ENCODE measurements at places on chromosomes 2 and 18. TPM values are rescaled to one million over a fixed set of nuclear protein-coding genes. Genes with fewer than 3 reads are reported as not detected.
A peak's percentile ranks its signal among the peaks of the same experiment; 100 is the strongest.

GRCh38 chr2:149466635-149467034 lies 120.9 kb downstream of the MMADHC start:
- DNase-seq: no peak

GRCh38 chr18:44541159-44541558 lies 139.5 kb upstream of the SETBP1 start:
- no peak for DNase-seq

- no peak for DNase-seq
These were observed 1003.7 kb upstream of the GYPC start for GRCh38 chr2:125652280-125652679.

DNA sequence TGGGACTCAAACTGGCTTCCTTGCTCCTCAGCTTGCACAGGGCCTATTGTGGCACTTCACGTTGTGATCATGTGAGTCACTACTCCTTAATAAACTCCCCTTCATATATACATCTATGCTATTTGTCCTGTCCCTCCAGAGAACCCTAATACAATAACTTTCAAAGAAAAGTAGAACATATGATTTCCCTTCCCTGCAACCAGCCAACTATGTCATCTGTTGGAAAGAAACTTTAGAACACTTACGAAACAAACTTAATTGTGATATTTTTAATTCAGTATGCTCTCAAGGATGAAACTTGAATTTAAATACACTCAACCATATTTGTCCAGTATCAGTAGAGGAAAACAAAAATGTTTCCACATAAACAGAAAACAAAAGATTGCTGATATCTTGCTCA lies 84.4 kb downstream of the DYM start:
- no peak for DNase-seq

GRCh38 chr18:25826823-25827222 lies 263.6 kb downstream of the SS18 start:
- no peak for DNase-seq

- DNase-seq: peak; percentile 65
These were observed 17.6 kb upstream of the ADI1 start for GRCh38 chr2:3536682-3537632.

DNA sequence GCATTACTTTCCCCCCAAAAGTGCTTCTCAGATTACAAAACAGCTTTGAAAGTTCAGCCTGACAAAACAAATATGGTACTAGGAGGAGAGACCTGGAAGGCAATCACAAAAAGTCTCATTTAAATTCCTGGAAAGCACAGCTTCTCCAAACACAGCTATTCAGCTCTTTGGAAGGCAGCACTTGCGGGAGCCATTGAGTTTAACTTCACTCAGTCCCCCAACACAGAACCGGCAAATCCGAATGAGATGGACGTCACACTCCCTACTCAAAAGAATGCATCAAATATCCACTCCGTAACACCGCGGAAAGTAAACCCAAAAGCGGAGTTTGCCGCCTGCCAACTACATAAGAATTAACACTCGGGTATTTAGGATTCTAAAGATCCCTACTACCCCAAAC lies 638 bp downstream of the ST6GAL2 start:
- DNase-seq: peak; percentile 58

- DNase-seq: no peak
These were observed 753.6 kb downstream of the DCC start for GRCh38 chr18:53093636-53094035.

- DNase-seq: no peak
These were observed 113.0 kb downstream of the CRIM1 start for GRCh38 chr2:36468463-36469105.

DNA sequence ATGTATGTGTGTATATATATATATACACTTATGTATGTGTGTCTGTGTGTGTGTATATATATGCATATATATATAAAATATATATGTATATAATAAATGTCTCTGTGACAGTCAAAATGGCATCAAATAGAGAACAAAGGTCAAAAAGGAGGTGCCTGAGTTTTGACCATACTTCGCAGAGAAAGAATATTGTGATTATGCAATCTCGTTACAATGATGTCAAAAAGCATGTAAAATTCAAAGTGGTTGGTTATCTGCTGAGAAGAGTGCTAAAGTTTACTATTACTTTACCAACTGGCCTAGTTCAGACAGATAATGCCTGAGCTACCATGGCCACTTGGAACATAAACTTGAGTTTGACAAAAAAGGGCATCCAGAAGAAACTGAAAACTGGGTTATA lies 375.0 kb downstream of the NBAS start:
- DNase-seq: no peak

DNA sequence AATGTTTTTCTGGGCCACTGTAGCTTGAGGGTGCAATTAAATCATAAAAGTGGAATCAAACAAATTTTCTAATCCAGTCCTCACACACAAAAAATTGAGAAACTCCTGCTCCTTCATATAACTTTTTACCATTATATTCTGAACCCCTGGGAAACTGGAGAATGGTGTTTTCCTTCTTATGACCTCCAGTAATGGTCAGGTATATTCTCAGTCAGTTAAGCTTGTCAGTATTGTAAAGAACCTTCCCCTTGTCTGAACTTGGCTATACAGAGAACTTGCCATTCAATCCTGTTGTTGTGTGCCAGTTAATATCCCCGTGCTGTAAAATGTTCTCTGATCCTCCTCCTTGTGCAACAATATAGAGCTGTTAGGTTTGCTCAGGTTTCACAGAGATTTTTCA lies 39.5 kb downstream of the ZNF804A start:
- no peak for DNase-seq

GRCh38 chr2:117086943-117087250 lies 727.6 kb upstream of the DDX18 start:
- no peak for DNase-seq

GRCh38 chr18:22728481-22729105 lies 204.5 kb upstream of the RBBP8 start:
- DNase-seq: no peak

- peak; percentile 96 for DNase-seq
These were observed 46.8 kb upstream of the BIN1 start for GRCh38 chr2:127153691-127154158.

GRCh38 chr2:118145207-118145606 lies 56.9 kb downstream of the INSIG2 start:
- no peak for DNase-seq

GRCh38 chr2:98823196-98824170 lies 92.6 kb upstream of the MGAT4A start:
- no peak for DNase-seq

DNA sequence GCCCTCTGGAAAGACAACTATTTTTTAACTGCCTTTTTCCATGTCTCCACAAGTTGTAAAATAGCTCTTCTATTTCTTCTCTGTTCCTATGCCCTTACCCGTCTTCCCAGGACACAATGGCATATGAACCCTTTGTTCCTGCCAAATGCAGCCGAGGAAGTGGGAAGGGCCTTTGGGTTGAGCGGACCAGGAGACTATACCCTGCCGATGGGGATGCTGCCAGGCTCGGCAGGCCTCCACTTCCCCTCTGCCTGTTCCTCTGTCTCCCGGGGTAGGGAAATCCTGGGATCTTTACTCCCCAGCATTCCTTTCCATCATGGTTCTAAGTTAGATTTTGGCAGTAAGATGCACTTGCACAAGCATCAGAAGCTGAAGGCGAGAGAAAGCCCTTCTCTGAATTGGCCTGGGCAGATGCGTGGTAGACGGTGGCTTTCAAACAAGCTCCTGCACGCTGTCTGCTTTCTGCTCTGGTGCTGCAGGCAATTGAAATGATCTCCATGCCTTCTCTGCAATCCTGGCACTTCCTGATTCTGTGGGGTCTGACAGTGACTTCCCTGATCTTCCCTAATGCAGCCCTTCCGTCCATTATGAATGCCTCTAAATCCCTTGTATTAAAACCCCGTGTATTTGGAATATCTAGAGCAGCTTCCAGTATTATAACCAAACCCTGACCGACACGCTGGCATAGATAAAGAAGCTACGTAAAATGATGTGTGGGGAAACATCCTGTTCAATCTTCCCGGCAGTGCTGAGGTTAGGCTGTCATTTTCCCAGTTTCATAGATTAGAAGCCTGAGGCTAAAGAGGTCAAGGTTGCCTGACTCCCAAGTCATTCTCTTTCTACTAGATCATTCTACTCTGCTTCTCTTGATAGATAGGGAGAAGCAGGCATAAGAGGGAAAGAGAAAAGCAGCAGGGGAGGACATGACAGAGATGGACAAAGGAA lies 69.8 kb downstream of the MCFD2 start:
- DNase-seq: peak; percentile 56

Gene LNPK
- 56.6 TPM for total RNA-seq

Gene TMEM169
- 2.9 TPM for total RNA-seq

Gene SERPINB10
- total RNA-seq: 0.60 TPM

Gene ALPI
- total RNA-seq: not detected

Gene ABCB11
- total RNA-seq: not detected

Gene KCNG2
- not detected for total RNA-seq

Gene SIX2
- total RNA-seq: 1.4 TPM

Measured in RPMI7951 (cell line).